Erythroblast (primary cell): ENCODE measurements at places on chromosomes 6 and 20.

DNA sequence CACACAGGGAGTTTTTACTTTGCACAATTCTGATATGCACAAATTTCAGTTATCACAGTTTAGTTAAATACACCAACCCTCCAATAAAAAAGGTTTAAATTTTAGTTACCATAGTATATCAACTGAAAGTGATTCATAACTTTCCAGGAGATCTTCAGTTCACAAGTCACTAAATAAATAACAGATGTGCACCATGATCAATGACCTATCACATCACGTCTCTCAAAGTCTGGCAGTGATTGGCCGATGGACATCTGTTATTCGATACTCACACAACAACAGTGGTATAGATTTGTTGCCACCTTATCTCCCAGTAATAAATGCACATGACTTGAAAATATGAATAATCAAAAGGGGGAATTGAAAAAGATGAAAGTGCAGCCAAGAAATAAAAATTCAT, 66.8 kb upstream of the PTCHD4 start:
- no peak for DNase-seq

- no peak for DNase-seq
Measured at GRCh38 chr6:50585441-50586330, 127.6 kb upstream of the TFAP2D start.

DNA sequence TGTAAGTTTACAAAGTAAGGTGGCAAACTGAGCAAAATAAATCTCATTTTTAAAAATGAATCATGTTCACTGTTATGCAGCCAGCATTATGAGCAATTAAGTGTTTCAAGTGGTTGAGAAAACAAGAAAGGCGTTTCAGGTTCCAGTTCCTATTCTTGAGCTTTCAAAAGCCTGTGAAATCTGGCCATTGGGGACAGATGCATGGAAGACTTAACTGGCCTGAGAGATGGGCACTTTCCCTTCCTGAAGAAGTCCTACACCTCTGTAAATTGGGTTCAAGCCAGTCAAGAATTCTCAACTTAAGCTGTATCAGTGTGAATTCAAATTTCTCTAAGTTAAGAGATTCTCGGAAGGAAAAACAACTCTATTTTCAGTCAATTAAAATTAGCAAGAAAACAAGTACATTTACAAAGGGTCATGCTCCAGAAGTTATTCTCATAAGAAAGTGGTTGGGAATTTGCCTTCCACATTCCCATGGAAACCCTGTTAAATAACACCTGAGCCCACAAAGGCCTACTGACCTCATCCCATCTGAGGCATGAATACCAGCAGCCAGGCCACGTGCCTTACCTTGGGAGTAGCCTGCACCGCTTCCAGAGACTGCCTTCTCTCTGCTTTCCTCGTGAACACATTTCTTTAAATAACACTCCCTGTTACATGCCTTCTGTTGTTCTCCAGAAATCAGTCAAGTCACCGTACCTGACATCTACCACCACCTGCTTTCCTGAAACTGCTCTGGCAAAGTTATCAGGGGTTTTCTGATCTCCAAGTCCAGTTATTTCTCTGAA, 19.4 kb downstream of the MAP3K5 start:
- DNase-seq: no peak

- no peak for DNase-seq
Measured at GRCh38 chr6:35148167-35148741, 7.1 kb upstream of the TCP11 start.

GRCh38 chr6:31657406-31658157, 1.9 kb downstream of the APOM start:
- peak; percentile 27 for DNase-seq

DNA sequence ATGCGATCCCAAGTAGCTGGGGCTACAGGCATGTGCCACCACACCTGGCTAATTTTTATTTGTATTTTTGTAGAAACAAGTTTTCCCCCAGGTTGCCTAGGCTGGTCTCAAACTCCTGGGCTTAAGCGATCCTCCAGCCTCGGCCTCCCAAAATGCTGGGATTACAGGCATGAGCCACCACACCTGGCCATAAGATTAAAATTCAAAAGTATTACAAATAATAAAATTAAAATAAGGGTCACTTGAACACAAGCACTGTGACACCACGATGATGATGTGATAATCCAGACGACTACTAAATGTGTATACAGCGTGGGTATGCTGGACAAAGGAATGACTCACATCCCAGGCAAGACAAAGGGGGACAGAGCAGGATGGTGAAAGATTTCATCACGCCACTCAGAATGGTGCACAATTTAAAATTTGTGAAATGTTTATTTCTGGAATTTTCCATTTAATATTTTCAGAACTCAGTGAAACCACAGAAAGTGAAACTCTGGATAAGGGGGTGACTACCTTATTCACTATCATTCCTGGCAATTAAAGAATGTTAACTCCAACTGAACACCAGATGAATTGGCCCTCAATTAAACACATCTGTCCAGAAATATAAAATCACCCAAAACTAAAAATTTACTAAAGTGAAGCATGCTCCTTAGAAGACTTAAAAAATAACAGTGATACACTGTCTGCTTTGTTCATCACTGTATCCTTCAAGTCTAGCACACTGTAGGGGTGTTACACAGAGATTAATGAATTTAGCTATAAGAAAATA, 13.1 kb downstream of the B4GALT5 start:
- peak; percentile 81 for DNase-seq

DNA sequence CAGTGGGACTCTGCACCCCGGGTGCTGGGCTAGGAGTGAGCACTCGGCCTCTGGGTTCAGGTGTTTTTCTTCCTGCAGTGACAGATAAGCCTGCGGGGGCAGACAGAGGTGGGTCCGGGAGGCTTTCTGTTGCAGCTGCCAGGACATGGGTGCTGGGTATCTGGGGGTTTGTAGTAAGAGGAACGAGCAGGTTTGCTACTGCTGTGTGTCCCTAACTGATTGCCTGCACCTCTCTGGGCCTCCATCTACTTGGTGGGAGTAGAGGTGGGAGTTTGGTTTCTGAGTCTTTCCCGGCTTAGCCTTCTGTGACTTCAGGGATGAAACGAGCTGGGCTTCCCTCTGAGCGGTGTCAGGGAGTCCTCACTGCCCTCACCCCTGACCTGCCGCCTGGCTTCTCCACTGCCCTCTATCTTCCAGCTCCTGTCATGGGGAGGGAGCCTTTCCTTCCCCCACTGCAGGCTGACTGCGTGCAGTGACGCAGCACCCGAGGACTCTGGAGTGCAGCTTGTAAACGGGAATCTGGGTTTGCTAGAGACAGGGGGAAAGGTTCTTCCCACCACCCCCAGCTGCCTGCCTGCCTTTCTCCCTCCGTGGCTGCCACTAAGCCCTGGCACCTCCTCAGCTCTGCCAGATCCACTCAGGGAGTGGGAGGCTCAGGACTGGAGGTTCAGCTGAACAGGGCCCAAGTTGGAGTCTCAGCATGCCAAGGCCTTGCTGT, 6.7 kb downstream of the DLGAP4 start:
- DNase-seq: no peak

GRCh38 chr6:137323860-137324259, 104.7 kb upstream of the IFNGR1 start:
- DNase-seq: no peak

- DNase-seq: no peak
Measured at GRCh38 chr6:43793875-43794242, 23.8 kb downstream of the VEGFA start.

- no peak for DNase-seq
Measured at GRCh38 chr6:15253203-15254022, 7.5 kb downstream of the JARID2 start.

- no peak for DNase-seq
Measured at GRCh38 chr6:2434912-2435311, 189.5 kb upstream of the GMDS start.

GRCh38 chr6:16486661-16487060, 248.3 kb downstream of the GMPR start:
- DNase-seq: no peak

DNA sequence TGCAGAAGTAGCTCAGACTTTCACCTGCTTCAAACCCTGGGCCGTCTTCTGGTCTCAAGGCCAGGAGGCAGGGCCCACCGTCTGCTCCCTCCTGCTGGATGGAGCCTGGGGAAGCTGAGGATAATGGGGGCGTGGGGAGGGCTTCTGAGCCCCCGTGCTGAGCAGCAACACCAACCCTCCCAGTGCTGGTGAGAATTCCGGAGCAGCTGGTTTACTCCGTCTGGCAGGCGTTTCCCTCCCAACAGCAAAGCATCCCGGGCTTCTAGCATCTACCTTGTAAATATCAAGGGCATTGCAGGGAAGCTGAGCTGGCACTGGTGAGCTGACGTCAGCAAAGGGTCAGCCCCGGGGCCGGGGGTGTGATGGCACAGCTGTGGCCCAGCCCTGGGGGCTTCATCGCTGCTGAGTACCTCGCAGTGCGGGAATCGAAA, 16.8 kb upstream of the CHRNA4 start:
- no peak for DNase-seq

DNA sequence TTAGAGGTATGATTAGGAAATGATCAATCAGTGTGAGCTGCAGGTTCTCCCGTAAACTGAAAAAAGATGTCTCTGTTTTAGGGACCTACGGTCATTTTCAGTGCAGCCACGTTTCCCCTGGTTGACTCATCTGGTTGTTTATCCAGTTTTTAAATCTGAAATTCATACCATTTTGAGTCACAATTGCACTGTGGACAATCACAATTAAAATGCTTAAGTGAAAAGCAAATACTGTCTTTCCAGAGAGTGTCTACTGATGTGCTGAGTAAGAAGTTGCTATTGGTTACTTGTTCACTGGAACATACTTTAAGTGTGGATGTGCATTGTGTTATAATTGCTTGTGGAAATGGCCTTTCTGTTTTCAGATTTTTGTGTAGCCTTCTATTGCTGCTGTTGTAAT, 305.1 kb upstream of the SASH1 start:
- no peak for DNase-seq

- DNase-seq: peak; percentile 37
Measured at GRCh38 chr6:52514514-52514913, 62.3 kb downstream of the TRAM2 start.
